ENCODE measurements at places on chromosomes 3 and 15.

- peak; percentile 44 for DNase-seq
These were observed 116.7 kb downstream of the XXYLT1 start for GRCh38 chr3:195154111-195154791.

- DNase-seq, result no peak
These were observed 1.0 kb downstream of the SHOX2 start for GRCh38 chr3:158105119-158105709.

GRCh38 chr15:89198934-89199333 lies 22.4 kb downstream of the RLBP1 start:
- DNase-seq, result no peak

DNA sequence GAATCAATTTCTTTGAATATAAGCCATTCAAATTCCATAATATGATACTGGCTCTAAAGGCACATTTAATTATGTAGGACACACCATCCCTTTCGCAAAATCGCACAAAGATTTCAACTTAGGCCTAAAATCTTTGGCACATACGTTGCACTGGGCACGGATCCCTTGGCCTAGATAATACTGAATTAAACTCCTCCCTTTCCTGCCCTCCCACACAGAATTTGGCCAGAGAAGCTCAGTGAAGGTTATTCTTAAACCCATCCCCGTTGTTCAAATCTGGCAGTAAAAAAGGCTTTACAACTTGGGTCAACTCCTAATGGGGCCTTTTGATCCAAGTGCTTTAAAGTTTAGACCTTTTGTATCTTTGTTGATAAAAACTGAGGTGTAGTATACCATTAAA lies 247.2 kb downstream of the PTPRG start:
- DNase-seq, result no peak

DNA sequence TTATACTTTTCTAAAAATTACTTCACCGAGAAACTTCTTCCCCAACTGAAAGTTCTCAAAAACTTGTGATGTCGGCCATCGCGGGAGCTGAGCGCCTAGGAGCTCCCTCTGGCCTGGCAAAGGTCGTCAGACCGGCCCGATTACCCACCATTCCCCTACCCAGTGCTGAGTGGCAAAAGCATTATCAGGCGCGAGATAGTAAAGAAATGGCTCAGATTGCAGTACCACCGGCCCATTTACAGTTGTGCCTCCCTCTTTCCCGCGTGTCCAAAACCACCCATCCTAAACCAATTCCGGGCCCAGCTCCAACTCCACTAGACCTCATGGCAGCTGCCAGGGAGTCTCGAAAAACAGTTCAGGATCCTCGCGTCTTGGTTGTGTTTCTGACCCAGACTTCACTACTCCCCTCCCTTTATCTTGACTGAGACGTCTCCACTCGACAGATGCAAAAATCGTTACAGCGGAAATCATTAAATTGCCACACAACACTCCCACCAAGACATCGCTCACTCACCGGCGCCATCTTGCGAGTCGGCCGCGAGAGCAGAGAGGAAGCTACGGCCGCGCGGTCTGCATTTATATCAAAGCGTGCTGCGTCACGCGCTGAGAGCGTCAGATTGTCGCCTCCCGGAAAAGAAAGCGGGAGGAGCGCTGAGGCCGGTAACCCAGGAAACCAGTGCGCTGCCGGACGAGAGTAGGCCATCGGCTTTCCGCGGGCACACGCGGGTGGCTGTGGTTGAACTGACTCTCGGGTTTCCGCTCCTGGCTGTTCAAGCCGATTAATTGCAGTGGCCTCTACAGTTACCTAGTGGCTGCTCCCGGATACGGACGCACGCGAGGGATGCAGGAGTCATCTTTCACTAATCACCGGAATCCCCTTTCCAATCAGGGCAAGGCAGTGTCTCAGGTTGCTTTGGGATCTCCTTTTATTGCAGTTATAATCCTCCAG lies at the start of gene RPL22L1:
Gene RPL22L1 (minus strand): TSS at position 551 of the 949 bp plus-strand sequence. CDS start 28 bp downstream, at position 523.
- DNase-seq, result no peak

DNA sequence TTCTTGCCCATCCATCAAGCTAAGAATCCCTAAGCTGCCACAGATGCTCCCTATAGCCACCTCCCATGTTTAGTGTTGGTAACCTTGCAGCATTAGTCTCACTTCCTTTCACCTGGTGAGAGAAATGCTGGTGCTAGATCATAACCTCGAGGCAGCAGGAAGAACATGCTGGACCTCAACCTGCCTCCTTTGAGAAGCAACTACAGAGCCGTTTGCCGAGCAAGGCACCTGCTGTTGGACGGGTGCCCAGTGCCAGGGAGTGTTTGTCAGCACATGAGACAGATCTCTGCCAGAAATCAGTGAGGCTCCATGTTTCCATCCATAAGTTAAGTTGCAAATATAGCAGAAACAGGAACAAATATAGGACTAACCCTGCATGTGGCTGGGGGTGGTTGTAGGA lies 955.7 kb downstream of the TUSC7 start:
- DNase-seq, result peak; percentile 64

GRCh38 chr15:62241135-62241770 lies 76.2 kb upstream of the C2CD4B start:
- DNase-seq, result no peak

GRCh38 chr3:130839813-130840212 lies 54.1 kb upstream of the ATP2C1 start:
- peak; percentile 37 for DNase-seq

- no peak for DNase-seq
These were observed 163.5 kb downstream of the GOLGA6L4 start for GRCh38 chr15:84398763-84399701.

- DNase-seq, result peak; percentile 15
These were observed 12.4 kb upstream of the NFKBIZ start for GRCh38 chr3:101836652-101837598.

GRCh38 chr3:42402394-42403096 lies 7.9 kb downstream of the LYZL4 start:
- DNase-seq, result no peak

DNA sequence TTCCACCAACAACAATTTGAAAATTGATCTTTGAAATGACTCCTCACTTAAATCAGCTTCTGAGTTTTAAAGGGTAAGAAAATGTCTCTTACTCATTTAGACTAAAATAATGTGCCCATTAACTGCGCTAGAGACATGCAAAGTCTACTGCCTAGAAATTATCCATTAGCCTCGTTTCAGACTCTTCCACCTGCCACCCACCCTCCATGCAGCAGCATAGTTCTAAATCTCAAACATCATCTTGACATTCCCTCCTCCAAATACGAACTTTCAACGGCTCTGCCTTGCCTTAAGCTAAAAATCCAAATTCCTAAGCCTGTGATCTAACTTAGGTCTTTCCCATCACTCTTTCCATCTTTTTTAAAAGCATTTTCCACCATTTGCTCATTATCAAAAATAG lies 66.6 kb upstream of the ST8SIA2 start:
- no peak for DNase-seq
